Chondrocyte (in vitro differentiated cells): ENCODE measurements at places on chromosomes 2 and 18.

DNA sequence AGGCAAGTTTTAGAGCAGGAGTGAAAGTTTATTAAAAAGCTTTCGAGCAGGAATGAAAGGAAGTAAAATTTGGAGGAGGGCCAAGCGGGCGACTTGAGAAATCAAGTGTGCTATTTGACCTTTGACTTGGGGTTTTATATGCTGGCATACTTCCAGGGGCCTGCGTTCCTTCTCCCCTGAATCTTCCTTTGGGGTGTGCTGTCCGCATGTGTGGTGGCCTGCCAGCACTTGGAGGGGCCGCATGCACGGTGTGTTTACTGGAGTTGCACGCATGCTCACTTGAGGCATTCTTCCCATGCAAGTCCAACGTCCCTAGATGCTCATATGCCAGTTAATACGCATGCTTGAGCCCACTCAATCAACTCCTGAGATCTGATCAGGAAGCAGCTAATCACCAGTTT is 78.3 kb upstream of the MAP4K4 start:
- DNase-seq = no peak

GRCh38 chr2:212052412-212053159 is 486.0 kb downstream of the ERBB4 start:
- DNase-seq = no peak

GRCh38 chr18:49626842-49627467 is 65.1 kb downstream of the LIPG start:
- no peak for DNase-seq

DNA sequence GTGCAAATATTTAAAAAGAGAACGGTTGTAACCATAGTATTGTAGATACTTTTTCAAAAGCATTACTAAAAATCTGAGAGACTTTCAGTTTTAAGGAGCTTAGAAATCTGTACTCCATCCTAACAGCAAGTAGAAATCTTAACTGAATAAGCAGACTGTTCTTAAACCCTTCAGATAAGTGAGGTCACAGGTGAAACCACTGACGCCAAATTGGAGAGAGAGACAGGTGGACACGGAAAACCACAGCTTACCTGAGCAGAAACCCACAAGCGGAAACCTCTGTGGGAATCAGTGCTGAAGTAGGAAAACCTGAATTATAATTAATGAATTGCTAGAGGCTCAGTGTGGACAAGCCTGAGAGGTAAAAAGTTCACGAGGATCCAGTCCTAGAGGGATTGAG is 959.4 kb upstream of the CELF4 start:
- no peak for DNase-seq

GRCh38 chr2:221451862-221452788 is 120.0 kb downstream of the EPHA4 start:
- no peak for DNase-seq

- no peak for DNase-seq
Observed at GRCh38 chr2:36964496-36965058, 1.8 kb downstream of the STRN start.

DNA sequence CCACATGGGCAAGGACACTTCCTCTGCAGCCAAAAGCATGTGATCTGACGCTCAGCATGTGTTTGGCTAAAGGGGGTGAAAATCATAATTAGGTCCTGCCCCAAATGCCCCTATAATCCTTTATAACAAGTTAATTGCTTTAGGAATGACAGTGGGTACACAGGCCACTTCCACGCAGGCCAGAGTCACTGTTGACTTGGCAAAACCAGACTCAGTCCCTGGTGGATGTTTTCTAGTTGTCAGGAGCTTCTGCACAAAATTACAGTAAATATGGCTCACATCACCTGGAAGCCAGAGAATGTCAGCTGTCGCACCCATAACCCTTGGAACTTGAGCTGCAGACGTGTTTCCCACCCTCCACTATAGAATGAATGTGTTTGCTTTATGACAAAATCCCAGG is 13.3 kb upstream of the PXDN start:
- no peak for DNase-seq

- DNase-seq = no peak
Observed at GRCh38 chr2:102226612-102227391, 40.0 kb downstream of the IL1RL2 start.
